Spinal cord (tissue), 10 donors: ENCODE measurements at places on chromosomes 7 and 10. TPM values are rescaled to one million over a fixed set of nuclear protein-coding genes. Genes with fewer than 3 reads are reported as not detected.

- DNase-seq = no peak
Measured at GRCh38 chr7:82318786-82319185, 124.8 kb downstream of the CACNA2D1 start.

- no peak for DNase-seq
Measured at GRCh38 chr7:108283252-108283651, 153.1 kb upstream of the LAMB4 start.

GRCh38 chr10:110641256-110641655 is 2.9 kb upstream of the RBM20 start:
- DNase-seq = no peak

GRCh38 chr10:59991661-59992060 is 85.3 kb upstream of the CCDC6 start:
- DNase-seq = no peak

TASOR2 gene
- 32.1 TPM for polyA plus RNA-seq

ERCC6 gene
- polyA plus RNA-seq = 10.9 TPM
